Right renal pelvis (tissue), 4 donors: ENCODE measurements at places on chromosomes 12 and 14. TPM values are rescaled to one million over a fixed set of nuclear protein-coding genes. Genes with fewer than 3 reads are reported as not detected.

Gene HOXC4
- 49.9 TPM for polyA plus RNA-seq

Gene CMA1
- 0.30 TPM for polyA plus RNA-seq

Gene LBHD2
- not detected for polyA plus RNA-seq

Gene REM2
- 1.5 TPM for polyA plus RNA-seq

Gene DENR
- polyA plus RNA-seq, result 91.1 TPM

Gene SLC39A5
- polyA plus RNA-seq, result 57.5 TPM

Gene TEX52
- 0.65 TPM for polyA plus RNA-seq

Gene COX8C
- 0.47 TPM for polyA plus RNA-seq

Gene WIF1
- 2.0 TPM for polyA plus RNA-seq

Gene SHMT2
- 71.2 TPM for polyA plus RNA-seq

Gene FOXJ2
- polyA plus RNA-seq, result 23.6 TPM

Gene ARHGDIB
- polyA plus RNA-seq, result 56.9 TPM

Gene FIGNL2
- 4.5 TPM for polyA plus RNA-seq

Gene HOXC5
- polyA plus RNA-seq, result 2.3 TPM

Gene CNTN1
- 44.6 TPM for polyA plus RNA-seq

Gene LTB4R
- 4.7 TPM for polyA plus RNA-seq

Gene AQP6
- polyA plus RNA-seq, result 21.2 TPM

Gene CD69
- 3.0 TPM for polyA plus RNA-seq

Gene DNAI7
- polyA plus RNA-seq, result 7.2 TPM

Gene STXBP6
- polyA plus RNA-seq, result 8.7 TPM

Gene RD3L
- 0.17 TPM for polyA plus RNA-seq

Gene FBLN5
- polyA plus RNA-seq, result 185 TPM

Gene CRACR2A
- polyA plus RNA-seq, result 1.5 TPM

Gene CD163
- 7.7 TPM for polyA plus RNA-seq

Gene PDE3A
- polyA plus RNA-seq, result 24.6 TPM

Gene INHBC
- 0.15 TPM for polyA plus RNA-seq

Gene PTPN21
- polyA plus RNA-seq, result 37.0 TPM

Gene GPD1
- 58.0 TPM for polyA plus RNA-seq
